Testis (tissue), 5 donors: ENCODE measurements at places on chromosomes 16 and 17. TPM values are rescaled to one million over a fixed set of nuclear protein-coding genes. Genes with fewer than 3 reads are reported as not detected.

DNA sequence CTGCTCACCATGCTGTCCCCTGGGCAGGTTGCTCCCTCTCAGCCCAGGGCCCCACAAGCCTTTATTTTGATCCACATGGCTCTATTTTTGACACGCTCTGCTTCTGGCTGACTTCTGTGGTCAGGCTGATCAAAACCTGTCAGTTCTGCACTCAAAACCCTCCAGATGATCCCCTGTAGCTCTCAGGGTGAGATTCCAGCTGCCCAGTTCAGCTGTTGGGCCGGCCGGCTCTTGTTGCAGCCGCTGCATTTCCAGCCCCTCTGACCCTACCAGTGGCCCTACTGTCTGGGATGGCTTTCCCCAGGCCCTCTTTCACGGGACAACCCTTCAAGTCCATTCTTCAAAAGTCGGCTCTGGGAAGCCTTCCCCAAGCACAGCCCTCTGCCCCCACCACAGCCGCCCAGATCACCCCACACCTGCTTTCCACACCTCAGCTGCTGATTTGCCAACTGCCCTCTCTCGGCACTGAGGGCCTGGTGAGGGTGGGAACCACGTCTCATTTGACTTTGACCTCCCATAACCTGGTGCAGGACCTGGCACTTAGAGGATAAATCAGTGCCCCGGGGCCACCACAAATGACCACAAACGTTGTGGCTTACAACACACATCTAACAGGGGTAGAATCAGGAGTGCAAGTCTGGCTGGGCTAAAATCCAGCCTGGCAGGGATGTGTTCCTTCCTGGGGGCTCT, 16.3 kb upstream of the CACNG4 start:
- no peaks in the 10 kb centered on the region for H3K27me3 ChIP-seq
- H3K4me3 ChIP-seq: no peak overlapping the region
- H3K4me1 ChIP-seq: no peaks in the 10 kb centered on the region
- no peak for DNase-seq

GRCh38 chr17:28598389-28598788, 436 bp downstream of the SPAG5 start:
- DNase-seq: no peak
- peaks cover 10% of the 10 kb centered on the region for H3K4me1 ChIP-seq
- peak overlapping the region; percentile 62 for H3K4me3 ChIP-seq
- H3K36me3 ChIP-seq: no peaks in the 10 kb centered on the region
- no peaks in the 10 kb centered on the region for H3K27me3 ChIP-seq
- peak overlapping the region; percentile 97 for H3K27ac ChIP-seq

- no peaks in the 10 kb centered on the region for H3K4me1 ChIP-seq
- H3K4me3 ChIP-seq: no peak overlapping the region
- no peaks in the 10 kb centered on the region for H3K36me3 ChIP-seq
These were observed 190.4 kb downstream of the SALL1 start for GRCh38 chr16:50960517-50961202.

DNA sequence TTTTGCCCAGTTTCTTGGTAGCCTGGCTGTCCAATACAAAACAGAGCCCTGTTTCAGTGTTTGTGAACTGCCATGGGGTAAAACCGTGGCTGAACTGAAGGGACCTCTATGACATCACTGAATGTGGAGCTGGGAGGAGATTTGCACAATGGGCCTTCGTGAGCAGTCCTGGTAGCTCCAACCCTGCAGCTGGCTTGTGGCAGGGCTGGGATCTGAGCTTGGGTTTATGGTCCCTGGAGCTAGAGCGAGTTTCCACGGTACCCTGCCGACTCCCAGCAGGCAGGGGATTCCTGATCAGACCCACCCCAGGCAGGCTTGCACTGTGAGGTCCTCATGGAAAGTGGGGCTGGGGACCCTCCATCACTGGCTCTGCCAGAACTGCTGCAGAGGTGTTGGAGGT, 247.0 kb downstream of the GSG1L start:
- H3K4me3 ChIP-seq: no peak overlapping the region
- H3K36me3 ChIP-seq: no peaks in the 10 kb centered on the region

DNA sequence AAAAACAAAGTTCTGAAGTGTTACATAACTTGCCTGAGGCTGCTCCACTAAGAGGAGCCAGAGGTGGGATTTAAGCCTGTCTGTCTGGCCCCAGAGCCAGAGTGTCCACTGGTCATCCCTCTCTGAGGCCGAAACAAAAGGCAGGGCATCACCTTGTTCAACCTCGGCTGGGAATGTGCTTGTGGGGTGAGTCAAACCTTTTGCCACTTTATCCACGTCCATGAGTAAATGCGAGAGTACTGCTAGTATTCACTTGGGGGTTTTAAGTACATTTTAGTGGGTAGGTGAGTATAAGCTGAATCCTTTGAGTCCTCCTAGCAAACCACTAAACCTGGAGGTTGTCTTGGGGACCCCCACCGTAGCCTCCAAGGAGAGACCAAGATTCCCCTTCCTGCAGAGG, 103.5 kb downstream of the STX8 start:
- H3K4me3 ChIP-seq: no peak overlapping the region
- no peak for DNase-seq
- no peak overlapping the region for H3K27ac ChIP-seq
- peaks cover 10% of the 10 kb centered on the region for H3K4me1 ChIP-seq

DNA sequence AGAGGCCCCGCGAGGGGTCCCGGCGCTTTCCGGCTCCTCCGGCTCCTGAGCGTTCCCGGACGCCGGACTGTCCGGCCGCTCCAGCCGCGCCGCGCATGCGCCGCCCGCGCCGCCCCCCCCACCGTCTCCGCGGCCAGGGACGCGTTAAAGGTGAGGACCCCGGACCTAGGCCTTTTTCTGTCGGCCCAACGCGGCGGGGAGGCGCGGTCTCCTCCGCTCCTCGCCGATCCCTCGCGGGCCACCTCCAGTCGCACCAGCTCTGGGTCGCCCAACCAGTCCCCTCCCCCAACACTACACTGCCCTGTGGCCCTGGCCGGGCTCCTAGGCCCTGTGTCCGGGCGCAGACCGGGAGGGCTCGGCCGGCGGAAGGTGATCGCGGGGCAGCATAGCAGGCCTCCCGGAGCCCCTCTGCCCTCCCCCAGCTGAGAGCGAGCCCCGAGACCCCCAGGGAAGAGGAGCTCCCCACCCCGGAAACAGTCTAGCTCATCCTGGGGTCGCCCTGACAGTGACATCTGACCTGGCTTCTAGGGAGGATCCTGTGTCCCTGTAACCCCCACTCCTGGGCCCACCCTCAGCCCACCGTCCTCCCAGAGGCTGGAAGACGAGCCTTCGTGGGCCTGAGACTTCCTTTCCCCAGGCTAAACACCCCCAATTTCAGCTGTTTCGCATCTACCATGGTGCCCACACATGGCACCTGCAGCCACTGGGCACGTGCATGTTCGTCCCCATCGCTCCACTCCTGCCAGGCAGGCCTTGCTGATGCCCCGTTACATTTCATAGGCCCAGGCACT, 14.7 kb upstream of the BCAR1 start:
- DNase-seq: peak; percentile 81
- peak overlapping the region; percentile 92 for H3K27ac ChIP-seq
- H3K4me3 ChIP-seq: peak overlapping the region; percentile 82
- peaks cover 32% of the 10 kb centered on the region for H3K4me1 ChIP-seq
- H3K27me3 ChIP-seq: no peaks in the 10 kb centered on the region

DNA sequence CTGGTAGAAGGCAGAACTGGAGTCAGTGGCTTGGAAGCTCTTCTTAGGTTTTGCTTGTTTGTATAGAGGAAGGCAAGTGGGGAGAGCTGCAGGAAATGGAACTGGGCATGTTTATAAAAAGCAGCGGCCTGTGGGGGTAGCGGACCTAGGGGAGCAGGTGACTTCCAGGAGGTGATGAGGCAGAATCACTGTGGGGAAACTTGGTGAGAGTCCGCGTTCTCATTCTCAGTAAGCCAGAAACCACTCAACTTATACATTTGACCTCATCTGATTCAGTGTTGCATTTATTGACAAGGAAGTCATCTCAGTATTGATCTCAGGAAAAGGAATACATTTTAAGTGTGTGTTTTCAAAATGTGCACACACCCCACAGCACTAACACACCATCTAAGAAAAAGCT, 299.8 kb downstream of the CNTNAP4 start:
- no peak overlapping the region for H3K4me3 ChIP-seq
- H3K36me3 ChIP-seq: no peaks in the 10 kb centered on the region
- no peaks in the 10 kb centered on the region for H3K27me3 ChIP-seq
- H3K4me1 ChIP-seq: no peaks in the 10 kb centered on the region
- no peak for DNase-seq

- no peaks in the 10 kb centered on the region for H3K4me1 ChIP-seq
- no peaks in the 10 kb centered on the region for H3K27me3 ChIP-seq
- H3K36me3 ChIP-seq: no peaks in the 10 kb centered on the region
- no peak for DNase-seq
- H3K27ac ChIP-seq: no peak overlapping the region
These were observed 93.0 kb upstream of the HLF start for GRCh38 chr17:55171634-55172328.

DNA sequence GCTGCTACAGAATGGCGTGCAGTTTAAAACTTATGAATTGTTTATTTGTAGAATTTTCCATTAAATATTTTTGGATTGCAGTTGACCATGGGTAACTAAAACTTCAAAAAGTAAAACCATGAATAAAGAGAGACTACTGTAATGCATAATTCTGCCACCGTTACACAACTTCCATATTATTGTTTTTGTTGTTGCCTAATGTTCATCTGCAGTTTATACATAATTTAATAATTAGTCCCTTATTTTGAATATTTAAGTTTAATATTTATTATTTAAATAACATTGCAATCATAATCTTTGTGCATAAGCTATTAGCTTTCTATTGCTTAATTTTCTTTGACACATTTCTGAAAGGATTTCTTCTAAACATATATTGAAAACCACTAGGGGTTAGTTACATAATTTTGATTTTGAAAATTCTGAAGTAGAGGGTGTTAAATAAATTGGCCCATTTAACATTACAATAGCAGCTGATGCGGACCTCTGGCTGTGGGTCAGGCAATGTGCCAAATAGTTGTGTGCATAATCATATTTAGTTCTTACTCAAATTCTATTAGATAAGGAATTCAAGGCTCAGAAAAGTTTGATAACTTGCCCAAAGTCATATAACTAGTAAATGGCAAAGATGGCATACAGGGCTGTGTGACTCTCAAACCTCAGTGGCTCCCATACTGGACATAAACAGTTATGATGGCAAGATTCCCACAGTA, 31.1 kb downstream of the PPM1E start:
- no peaks in the 10 kb centered on the region for H3K36me3 ChIP-seq
- H3K27ac ChIP-seq: no peak overlapping the region
- H3K27me3 ChIP-seq: no peaks in the 10 kb centered on the region
- no peak overlapping the region for H3K4me3 ChIP-seq
- H3K4me1 ChIP-seq: no peaks in the 10 kb centered on the region

- H3K4me1 ChIP-seq: peaks cover 45% of the 10 kb centered on the region
- H3K27me3 ChIP-seq: no peaks in the 10 kb centered on the region
- peak; percentile 84 for DNase-seq
These were observed 3.6 kb downstream of the CLUH start for GRCh38 chr17:2707721-2708584.

GRCh38 chr17:62064791-62065563, at the start of gene MED13:
Gene MED13, minus strand, starts transcription at chr17:62065278. Its CDS starts 73 bp downstream, at chr17:62065205.
- H3K27ac ChIP-seq: peak within 1 kb of the TSS; percentile 97
- H3K36me3 ChIP-seq: no peaks in the 10 kb centered on the region
- DNase-seq: peak; percentile 79
- peak within 1 kb of the TSS; percentile 98 for H3K4me3 ChIP-seq
- H3K27me3 ChIP-seq: no peaks in the 10 kb centered on the region

GRCh38 chr17:64176556-64176955, 46.6 kb upstream of the ERN1 start:
- no peak for DNase-seq
- no peaks in the 10 kb centered on the region for H3K27me3 ChIP-seq
- H3K4me3 ChIP-seq: no peak overlapping the region

DNA sequence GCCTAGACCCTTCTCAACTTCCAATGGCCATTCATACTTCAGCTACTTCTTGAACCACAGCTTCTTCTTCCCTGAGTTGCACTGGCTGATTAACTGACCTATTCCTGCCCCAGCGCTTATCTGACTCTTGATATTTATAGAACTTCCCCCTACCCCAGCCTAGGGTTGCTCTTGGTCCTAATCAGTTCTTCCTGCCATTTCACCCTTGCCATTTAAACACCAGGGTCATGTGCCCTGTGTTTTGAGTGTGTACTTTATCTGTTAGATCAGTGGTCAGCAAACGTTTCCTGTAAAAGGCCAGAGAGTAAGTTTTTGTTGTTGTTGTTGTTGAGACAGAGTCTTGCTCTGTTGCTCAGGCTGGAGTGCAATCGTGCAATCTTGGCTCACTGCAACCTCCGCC, 82.4 kb upstream of the COX10 start:
- no peaks in the 10 kb centered on the region for H3K4me1 ChIP-seq
- H3K36me3 ChIP-seq: no peaks in the 10 kb centered on the region
- H3K27me3 ChIP-seq: no peaks in the 10 kb centered on the region
- DNase-seq: no peak
- no peak overlapping the region for H3K27ac ChIP-seq

GRCh38 chr16:85075236-85075924, 36.9 kb downstream of the CIBAR2 start:
- H3K27me3 ChIP-seq: no peaks in the 10 kb centered on the region
- DNase-seq: no peak
- H3K27ac ChIP-seq: no peak overlapping the region
- H3K4me3 ChIP-seq: no peak overlapping the region
- H3K4me1 ChIP-seq: no peaks in the 10 kb centered on the region
- H3K36me3 ChIP-seq: no peaks in the 10 kb centered on the region

- H3K27me3 ChIP-seq: no peaks in the 10 kb centered on the region
- DNase-seq: no peak
These were observed 60.9 kb downstream of the MYO18A start for GRCh38 chr17:29119265-29119664.

The MIEF2 gene
- 29.4 TPM for total RNA-seq

The GRIN2A gene
- total RNA-seq: 7.0 TPM

The SLC47A1 gene
- total RNA-seq: 20.1 TPM

The IFI35 gene
- 12.7 TPM for total RNA-seq
